ENCODE measurements at places on chromosomes 2 and 18.

- no peaks in the 10 kb centered on the region for H3K36me3 ChIP-seq
- no peaks in the 10 kb centered on the region for H3K4me1 ChIP-seq
- H3K27me3 ChIP-seq = no peaks in the 10 kb centered on the region
Measured at GRCh38 chr2:141021109-141021508, 1109.7 kb downstream of the LRP1B start.

DNA sequence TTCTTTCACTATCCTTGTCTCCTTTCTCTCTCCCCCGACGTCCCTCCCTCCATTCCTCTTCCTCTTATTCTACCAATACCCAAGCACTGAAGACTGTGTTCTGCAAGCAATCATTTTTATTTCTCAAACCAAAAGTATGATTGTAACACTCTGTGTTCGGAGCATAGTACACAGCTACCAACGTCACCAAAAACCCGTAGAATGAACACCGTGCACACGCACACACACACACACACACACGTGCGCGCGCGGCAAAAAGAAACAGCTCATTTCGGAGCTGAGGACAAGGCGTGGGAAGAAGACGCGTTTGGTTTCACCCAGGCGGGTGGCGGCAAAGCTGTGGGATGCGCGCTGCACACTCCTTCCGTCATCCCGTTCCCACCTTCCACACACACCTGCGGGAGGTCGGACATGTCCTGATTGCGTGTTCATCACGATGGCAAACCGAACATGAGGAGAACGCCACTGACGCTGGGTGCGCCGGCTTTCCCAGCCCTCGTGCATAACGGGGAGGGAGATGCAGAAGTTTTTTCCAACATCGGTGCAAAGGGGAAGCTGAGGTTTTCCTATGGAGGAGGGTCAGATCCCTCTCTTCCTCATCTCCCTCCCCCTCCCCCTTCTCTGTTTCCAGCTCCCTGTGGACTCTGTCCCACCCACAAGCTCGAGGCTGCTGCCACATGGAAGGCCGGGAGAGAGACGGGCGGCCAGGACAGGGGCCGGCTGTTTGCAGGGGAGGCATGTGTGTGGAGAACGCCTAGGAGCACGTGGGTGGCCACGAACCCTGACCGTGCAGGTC lies 20.4 kb downstream of the MBP start:
- H3K4me1 ChIP-seq = peaks cover 5% of the 10 kb centered on the region
- peak; percentile 44 for DNase-seq
- H3K27me3 ChIP-seq = no peaks in the 10 kb centered on the region
- H3K4me3 ChIP-seq = no peak overlapping the region
- no peak overlapping the region for H3K27ac ChIP-seq

DNA sequence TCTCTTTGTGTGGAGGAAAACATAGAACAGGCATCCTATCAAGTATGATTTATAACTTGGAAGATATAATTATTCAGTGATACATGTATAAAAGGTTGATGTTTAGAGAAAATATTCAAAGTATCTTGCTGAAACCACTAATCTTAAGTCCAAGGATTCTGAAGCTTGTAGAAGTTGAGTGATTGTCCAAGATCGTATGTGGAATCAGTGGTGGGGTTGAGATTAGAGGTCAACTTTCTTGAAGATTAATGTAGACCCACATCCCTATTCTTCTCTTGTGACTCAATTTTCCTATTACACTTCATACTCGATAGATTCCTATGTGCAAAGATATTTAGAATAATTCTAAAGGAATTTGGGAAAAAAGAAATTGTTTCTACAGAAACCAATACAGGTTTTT lies 1565.9 kb upstream of the ACVR2A start:
- no peaks in the 10 kb centered on the region for H3K4me1 ChIP-seq
- no peak overlapping the region for H3K4me3 ChIP-seq
- no peaks in the 10 kb centered on the region for H3K27me3 ChIP-seq
- H3K27ac ChIP-seq = no peak overlapping the region

GRCh38 chr2:157345647-157346389 lies 20.2 kb upstream of the ERMN start:
- H3K4me1 ChIP-seq = no peaks in the 10 kb centered on the region
- no peak for DNase-seq
- H3K4me3 ChIP-seq = no peak overlapping the region

- H3K4me3 ChIP-seq = peak overlapping the region; percentile 79
- peaks cover 4% of the 10 kb centered on the region for H3K4me1 ChIP-seq
- H3K36me3 ChIP-seq = no peaks in the 10 kb centered on the region
- H3K27ac ChIP-seq = no peak overlapping the region
Measured at GRCh38 chr18:74292541-74292858, 737 bp upstream of the CYB5A start.

- no peaks in the 10 kb centered on the region for H3K4me1 ChIP-seq
- H3K27me3 ChIP-seq = no peaks in the 10 kb centered on the region
- no peak overlapping the region for H3K4me3 ChIP-seq
- DNase-seq = no peak
- no peaks in the 10 kb centered on the region for H3K36me3 ChIP-seq
Measured at GRCh38 chr2:37376421-37377186, 32.2 kb downstream of the QPCT start.

- no peaks in the 10 kb centered on the region for H3K36me3 ChIP-seq
- no peaks in the 10 kb centered on the region for H3K27me3 ChIP-seq
- 0 out of 2 replicates have a peak, but pooled peaks cover 3% of the 10 kb centered on the region for H3K4me1 ChIP-seq
- DNase-seq = no peak
Measured at GRCh38 chr2:224909885-224910573, 132.2 kb downstream of the DOCK10 start.

- no peaks in the 10 kb centered on the region for H3K27me3 ChIP-seq
- H3K36me3 ChIP-seq = no peaks in the 10 kb centered on the region
- no peak overlapping the region for H3K27ac ChIP-seq
- no peak for DNase-seq
- H3K4me3 ChIP-seq = no peak overlapping the region
Measured at GRCh38 chr2:204732019-204732418, 186.7 kb downstream of the PARD3B start.

All from H1 (cell line).